ENCODE measurements at places on chromosomes 2 and 18.

GRCh38 chr2:69300650-69301049 lies 86.4 kb downstream of the GFPT1 start:
- DNase-seq: no peak

- DNase-seq: no peak
These were observed 97.7 kb downstream of the CAPN13 start for GRCh38 chr2:30709516-30709915.

DNA sequence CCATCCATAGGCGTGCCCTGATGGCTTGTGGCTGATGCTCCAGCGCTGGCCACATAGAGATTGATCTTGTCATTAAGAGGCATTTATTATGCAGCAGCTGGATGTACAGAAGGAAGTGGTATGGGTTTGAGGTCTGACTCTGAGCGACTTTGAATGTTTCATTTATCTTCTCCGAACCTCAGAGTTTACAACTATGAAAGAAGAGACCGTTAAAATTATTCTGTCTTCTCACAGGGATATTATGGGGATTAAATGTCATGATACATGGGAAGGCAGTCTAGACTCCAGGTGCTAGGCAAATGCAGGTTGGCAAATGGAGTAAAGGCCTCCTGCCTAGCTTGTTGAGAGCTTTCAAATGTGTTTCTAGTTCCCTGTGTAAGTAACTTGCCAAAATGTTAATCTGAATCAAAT lies 30.3 kb downstream of the MOGAT1 start:
- no peak for DNase-seq

GRCh38 chr2:218890369-218890768 lies 9.7 kb downstream of the WNT10A start:
- DNase-seq: peak; percentile 14

DNA sequence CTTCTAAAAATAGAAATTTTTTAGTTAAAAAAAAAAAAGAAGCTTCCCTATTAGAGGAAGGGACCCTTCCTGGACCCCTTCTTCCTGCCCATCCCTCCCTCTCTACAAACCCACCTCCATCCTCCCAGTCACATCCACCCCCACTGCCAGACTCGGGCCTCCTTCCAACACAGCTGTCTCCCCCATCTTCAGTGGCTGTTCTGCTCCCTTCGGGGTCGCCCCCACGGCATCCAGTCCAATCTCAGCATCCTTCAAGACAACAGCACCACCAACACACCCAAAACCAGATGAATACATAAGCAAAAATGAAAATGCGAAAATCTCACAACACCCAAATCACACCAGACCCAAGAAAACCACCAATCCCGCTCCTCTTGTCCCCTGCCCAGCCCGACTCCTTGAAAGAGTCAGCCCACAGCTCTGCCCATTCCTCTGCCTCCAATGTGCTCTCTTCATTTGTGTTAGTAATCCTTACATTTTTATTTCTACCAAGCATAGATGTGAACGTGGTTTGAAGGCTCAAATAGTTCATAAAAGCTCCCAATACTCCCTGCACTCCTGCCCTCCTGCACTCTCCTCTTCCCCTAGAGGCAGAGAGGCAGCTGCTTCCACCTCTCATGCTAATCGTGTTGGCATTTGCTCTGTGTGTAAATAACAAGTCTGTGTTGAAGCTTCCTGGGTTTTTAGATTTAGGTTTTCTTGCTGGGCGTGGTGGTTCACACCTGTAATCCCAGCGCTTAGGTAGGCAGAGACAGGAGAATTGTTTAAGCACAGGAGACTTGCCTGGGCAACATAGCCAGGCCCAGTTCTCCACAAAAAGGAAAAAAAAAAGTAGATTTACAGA lies 37.0 kb downstream of the MAL start:
- no peak for DNase-seq

DNA sequence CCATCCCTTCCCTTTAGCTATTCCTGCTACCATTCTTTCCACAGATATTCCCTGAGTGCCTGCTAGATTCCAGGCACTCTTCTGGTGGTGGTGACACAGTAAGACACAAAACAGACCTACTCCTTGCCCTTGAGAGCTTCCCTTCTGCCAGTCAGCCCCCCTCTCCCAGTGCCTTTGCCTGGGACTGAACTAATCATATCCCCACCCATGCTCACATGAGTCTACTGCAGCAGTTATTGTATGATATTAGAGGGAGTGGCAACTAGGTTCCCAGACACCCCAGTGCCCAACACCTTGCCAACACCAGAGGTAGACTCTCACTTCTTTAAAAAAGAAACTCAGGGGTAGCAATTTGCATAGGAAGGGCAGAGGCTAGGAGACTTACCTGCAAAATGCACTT lies 7.2 kb upstream of the LBH start:
- DNase-seq: no peak

All from HuH-7 (cell line).